GM18507 (cell line): ENCODE measurements at places on chromosomes 6 and 20.
A peak's percentile ranks its signal among the peaks of the same experiment; 100 is the strongest.

DNA sequence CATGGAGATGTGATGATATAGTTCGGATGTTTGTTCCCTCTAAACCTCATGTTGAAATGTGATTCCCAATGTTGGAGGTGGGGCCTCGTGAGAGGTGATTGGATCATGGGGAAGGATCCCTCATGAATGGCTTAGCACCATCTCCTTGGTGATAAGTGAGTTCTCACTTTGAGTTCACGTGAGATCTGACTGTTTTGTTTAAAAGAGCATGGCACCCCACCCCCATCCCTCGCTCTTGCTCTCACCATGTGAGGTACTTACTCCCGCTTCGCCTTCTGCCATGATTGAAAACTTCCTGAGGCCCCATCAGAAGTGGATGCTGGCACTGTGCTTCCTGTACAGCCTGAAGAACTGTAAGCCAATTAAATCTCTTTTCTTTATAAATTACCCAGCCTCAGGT is 10.9 kb downstream of the SLC32A1 start:
- DNase-seq: no peak

DNA sequence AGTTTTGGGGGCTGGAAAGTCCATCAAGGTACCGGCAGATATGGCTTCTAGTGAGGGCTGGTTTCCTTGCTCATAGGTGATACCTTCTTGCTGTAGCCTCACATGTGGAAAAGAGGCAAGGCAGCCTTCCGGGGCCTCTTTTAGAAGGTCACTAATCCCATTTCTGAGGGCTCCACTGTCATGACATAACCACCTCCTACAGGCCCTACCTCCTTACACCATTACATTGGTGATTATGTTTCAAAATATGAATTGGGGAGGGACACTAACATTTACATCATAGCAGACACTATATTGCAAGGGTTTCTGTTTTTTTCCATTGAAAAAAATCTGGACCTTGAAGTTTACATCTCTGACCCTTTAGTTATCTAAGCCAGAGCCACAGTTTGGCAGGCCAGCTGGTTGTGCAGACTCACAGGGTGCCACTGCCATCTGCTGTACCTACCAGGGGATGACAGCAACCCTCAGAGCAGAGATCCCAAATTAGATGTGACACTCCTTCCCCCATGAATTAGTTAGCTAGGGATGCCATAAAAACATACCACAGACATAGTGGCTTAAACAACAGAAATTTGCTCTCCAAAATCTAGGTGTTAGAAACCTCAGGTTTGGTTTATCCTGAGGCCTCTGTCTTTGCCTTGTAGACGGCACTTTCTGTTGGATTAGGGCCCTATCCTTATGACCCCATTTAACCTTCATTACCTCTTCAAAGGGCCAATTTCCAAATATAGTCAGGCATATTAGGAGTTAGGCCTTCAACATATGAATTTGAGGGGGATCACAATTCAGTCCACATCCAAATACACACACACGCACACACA is 166.4 kb upstream of the RNF217 start:
- DNase-seq: no peak

- no peak for DNase-seq
These were observed 38.8 kb upstream of the EMILIN3 start for GRCh38 chr20:41405436-41405835.

GRCh38 chr20:50085481-50086365 is 27.2 kb downstream of the UBE2V1 start:
- peak; percentile 42 for DNase-seq

- DNase-seq: no peak
These were observed 4.2 kb downstream of the PSMF1 start for GRCh38 chr20:1122388-1123315.

- no peak for DNase-seq
These were observed 13.8 kb upstream of the RNF8 start for GRCh38 chr6:37339741-37340638.

DNA sequence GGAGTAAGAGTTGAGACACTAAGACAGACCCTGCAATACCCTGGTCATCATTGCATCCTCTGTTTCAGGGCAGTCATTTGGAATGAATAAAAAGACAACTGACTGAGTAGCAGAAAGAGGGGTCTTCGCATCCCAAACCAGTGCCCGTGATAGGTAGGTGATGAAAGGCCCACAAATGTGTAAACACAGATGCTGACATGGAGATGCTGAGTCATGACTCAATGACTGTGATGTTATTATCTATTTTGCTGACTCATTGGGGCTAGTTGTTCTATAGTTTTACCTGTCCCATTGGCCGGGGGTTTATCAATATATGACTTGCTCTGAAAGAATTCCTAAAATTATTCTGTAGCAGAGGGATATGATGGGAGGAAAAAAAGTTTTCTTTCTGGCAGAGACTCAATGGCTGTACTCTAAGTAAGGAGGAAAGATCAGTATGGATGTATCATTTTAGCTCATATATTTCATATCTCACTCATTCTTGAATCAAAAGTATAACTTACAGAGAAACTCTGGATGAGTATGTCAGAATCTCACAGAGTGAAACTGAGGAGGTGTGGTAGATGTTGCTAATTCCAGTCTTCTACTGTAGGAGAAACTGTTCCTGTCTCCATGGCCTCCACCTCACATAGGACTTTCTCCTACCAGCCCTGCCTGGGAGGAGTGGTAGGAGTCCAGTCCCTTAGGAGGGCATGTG is 119.9 kb upstream of the PREP start:
- no peak for DNase-seq

DNA sequence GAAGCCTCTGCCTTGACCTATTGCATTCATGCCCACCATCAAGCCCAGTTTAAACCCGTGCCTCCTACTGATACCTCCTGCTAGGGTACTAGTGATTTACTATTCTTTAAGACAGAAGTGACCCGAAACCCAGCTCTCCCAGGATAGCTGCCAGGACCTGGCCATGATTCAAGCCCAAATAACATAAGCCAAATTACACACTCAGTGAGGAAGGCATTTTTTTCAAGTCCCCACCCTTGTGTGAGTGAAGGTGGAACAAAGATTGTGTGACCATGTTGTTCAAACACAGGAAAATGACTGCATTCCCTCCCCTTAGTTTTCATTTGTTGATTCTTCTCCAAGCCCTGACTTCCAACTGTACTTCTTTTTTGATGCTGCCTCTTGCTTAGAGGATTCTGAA is 3.7 kb upstream of the KAT14 start:
- DNase-seq: no peak

- no peak for DNase-seq
These were observed 16.9 kb downstream of the RARS2 start for GRCh38 chr6:87572883-87573282.

- no peak for DNase-seq
These were observed 1.9 kb upstream of the SRSF3 start for GRCh38 chr6:36592221-36592655.

DNA sequence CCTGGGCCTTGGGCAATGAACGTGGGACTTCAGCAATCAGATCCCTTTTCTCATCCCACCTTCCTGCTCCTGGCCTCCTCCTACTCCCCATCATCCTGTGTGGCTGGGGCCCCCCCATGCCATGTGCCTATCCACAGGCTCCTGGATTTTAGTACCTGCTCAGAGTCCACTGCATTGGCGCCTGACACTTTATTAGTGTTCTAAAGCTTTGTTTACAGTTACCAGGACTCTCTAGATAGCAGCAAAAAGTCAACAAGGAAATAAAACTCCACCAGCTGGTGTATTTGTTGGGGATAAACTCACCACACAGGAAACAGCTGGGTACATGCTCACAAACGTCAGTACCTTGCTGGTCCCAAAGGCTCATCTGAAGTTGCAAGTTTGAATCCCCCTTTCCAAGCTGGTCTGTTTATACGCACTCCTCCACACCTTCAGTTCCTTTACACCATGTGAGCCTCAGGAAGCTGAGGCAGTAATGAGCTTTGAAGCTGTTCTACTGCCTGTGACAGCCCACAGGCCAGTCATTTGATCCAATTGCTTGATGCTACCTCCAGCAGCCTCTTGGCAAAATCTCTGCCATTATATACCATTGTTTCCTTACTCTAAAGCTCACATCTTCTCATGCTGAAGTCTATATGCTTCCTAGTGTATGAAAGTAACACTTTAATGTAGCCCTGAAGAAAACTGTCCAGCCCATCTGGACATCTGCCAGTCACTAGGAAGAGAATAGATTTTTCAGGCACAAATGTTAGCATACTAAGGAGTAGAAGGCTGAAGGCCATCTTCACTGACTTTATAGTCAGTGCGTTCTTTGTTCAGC is 76.6 kb downstream of the ANKEF1 start:
- DNase-seq: no peak

DNA sequence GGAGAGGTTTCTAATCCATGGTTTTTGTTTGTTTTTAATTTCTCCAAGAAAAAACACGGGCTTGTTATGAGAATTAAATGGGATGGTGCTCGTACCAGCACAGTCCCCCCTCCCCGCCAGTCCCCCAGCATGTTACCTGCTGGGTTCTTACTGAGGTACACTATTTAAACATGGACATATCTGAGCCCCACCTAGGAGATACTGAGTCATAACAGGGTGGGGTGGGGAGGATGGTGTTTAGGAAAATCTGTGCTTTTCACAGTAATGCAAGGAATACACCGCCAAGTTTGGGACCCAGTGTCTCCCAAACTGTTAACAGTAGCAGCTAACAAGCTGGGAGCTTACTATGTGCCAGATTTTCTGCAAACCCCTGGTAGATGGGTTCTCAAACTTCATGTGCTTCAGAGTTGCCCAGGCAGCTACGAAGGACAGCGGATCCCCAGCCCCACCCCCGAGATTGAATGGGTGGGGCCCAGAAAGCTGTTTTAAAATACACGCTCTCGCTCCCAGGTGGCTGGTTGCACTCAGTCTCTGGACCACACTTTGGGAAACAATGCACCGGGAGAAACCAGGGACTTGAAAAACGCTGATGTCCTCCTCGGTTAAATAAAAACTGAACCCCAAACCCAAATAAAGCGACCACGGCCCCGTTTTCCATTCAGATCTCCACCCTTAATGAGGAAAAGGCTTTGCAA is 995 bp downstream of the ZFP64 start:
- peak; percentile 36 for DNase-seq

GRCh38 chr20:6811262-6812035 is 44.0 kb downstream of the BMP2 start:
- no peak for DNase-seq
